Activated CD4-positive, alpha-beta T cell treated with anti-CD3 and anti-CD28 coated beads, Interleukin-2, amount 50 U/mL, for 16 hours (primary cell): ENCODE measurements at places on chromosomes 3 and 15.

- DNase-seq: no peak
These were observed 77.1 kb upstream of the PRR23E start for GRCh38 chr3:127115691-127116351.

GRCh38 chr3:57586778-57587177 is 10.4 kb downstream of the ARF4 start:
- DNase-seq: peak; percentile 31

DNA sequence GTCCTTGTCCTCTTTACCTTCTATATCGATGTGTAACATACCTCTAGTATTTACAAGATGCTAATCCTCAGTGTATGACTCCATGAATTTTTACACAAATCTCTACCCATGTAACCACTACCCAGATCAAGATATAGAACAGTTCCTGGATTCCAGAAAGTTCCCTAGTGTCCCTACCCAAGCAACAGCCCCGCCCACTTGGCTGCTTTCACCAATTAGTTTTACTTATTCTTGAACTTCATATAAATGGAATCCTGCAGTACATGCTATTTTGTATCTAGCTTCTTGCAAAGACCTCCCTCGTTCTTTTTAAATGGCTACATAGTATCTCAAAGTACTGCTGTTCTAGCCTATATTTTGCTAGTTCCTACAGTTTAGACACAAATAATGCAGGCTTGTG is 33.0 kb downstream of the CD276 start:
- no peak for DNase-seq

GRCh38 chr15:25797035-25797434 is 66.1 kb downstream of the ATP10A start:
- no peak for DNase-seq

DNA sequence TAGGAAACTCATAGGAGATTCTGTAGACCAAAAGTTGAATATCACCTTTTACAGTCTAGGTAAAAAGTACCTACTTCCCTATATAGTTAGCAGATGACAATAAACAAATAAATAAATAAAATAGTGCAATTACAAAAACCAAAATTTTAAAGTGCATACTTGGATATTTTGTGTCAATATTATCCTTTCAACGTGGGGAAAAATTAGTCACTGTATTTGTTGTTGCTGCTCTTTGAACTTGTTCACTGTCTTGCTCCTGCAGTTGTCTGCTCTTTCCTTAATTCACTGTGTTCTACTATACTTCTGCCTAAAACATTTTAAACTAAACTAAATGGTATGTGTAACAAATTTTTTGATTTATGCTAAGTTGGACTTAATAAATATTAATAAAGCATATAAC is 889.0 kb downstream of the ROBO1 start:
- no peak for DNase-seq

- DNase-seq: no peak
These were observed 58.9 kb downstream of the MYO1E start for GRCh38 chr15:59313641-59314332.

- no peak for DNase-seq
These were observed 29.0 kb downstream of the MAP6D1 start for GRCh38 chr3:183796372-183796771.

DNA sequence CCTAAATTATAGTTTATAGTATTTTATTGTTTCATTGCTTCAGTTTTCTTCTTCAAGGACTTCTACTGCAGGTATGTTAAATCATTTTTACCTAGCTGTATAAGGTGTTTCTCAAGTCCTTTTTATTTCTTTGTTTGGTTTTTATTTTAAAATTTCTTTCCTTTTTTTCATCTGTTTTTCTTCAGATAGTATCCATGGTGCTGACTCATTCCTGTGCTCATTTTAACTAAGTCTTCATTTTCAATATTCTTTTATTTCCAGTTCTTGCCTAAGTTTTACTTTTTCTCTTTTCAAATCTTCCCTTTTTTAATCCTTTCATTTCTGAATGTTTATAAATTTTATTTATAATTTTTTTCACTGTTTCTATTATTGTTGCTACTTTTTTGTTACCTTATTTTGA is 42.3 kb upstream of the STIMATE start:
- DNase-seq: no peak

GRCh38 chr3:50617096-50617791 is at the start of gene MAPKAPK3:
Gene MAPKAPK3, plus strand, starts transcription at chr3:50617151. Its CDS starts 415 bp downstream, at chr3:50617566.
- no peak for DNase-seq

GRCh38 chr3:64111083-64111482 is 87.8 kb upstream of the PSMD6 start:
- DNase-seq: no peak

DNA sequence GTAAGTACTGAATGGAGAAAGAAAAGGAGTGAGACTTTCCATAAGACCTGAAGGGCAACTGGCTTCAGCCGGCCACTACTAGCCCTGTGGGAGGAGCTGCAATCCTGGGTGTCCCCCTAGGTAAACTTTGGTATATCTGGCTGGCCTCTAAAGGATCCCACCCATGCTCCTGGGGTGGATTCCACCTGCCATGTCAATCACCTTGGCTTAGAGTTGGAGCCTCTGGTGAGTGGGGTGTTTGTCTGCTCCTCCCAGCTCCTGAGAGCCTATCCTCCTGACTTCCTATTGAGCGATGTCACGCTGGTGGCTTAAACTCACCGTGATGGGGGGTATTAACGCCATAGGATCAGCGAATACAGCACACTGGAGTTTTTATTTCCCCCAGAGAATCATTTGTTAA is 2.6 kb downstream of the SPTBN5 start:
- no peak for DNase-seq

- no peak for DNase-seq
These were observed 38.2 kb downstream of the PCSK6 start for GRCh38 chr15:101451266-101451799.

- no peak for DNase-seq
These were observed 159.7 kb upstream of the ARHGEF26 start for GRCh38 chr3:153961494-153961893.

DNA sequence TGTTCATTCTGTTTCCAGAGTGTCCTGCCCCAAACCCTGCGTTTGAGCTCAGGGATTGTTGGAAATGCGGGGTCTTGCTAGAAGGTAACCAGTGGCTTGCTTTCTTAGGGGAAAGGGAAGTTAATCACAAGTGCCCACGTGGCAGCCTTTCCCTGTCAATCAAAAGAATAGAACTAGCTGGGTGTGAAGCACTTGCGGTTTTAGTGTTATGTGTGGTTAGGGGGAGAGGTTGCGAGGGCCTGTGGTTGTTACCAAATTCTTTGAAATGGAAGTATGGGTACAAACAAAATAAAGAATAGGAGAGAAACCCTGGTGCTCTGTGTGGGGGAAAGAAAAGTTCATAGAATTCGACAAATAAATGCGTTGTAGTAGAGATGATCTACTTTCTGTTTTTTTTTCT is 67.6 kb downstream of the FNDC3B start:
- peak; percentile 88 for DNase-seq

GRCh38 chr3:113620091-113620490 is 76.4 kb downstream of the USF3 start:
- DNase-seq: no peak

DNA sequence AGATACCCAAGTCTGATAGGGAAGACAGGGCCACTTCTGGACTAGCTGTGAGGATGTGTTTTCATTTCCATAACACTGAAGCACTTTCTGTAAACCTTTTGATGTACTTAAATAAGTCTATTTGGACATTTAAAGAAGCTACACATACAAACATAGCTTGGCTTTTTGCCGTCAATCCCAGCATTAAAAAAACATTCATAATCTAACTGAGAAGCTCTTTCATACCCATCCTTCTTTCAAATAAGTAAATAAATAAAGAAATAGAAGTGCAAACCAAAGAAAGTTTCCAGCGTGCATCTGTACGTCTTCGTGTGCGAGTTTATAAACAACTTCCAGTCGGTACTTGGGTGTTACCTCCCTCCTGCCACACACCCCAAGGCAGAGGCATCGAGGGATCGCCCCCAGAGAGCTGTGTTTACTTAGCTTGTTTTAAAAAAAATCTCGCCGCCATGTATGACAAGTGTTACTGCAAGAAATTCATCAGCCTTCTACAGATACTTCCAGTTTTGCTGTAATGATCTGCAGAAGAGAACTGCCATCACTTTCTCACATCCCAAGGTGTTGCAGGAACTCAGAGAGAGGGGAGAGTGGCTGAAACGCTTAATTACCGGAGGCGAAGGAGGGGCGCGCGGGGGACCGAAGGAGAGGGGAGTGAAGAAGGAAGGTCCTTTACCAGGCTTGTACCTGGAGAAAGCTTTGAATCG is 9.0 kb upstream of the MEIS2 start:
- DNase-seq: no peak

DNA sequence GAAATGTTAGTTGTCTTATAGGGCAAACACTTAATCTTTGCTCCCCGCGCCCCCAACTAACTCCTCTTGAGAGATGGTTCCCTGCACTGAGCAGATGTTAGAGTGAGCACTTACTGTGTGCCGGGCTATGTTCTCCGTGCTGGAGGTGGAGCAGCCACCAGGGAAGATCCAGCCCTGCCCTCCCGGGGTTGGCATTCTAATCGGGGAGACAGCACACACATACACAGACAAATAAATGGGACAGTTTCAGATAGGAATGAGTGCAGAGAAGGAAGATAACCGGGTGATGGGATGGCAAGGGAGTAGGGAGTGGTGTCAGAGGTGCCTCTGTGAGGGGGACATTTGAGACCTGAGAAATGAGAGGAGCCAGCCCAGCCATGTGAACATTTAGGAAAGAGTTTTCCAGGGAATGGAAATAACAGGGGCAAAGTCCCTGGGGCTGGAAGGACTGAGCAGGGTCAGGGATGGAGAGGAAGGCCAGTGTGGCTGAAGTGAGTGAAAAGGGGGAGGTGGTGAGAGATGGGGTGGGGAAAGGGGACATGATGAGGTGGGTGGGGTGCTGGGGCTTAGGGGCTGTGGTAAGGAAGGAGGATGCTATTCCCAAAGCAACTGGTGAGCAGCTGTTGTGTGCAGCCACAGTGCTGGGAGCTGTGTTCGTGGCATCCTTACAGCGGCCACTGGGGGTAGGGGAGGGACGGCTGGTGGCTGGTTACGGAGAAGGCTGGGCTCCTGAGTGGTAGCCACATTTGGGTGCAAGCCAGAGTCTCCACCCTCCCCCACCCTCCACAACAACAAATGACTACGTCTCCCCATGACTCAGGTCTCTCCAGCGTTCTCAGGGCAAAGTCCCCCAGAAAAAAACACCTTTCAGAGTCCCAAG is 15.4 kb upstream of the FGD5 start:
- no peak for DNase-seq

GRCh38 chr3:101999177-101999779 is 150.0 kb downstream of the NFKBIZ start:
- no peak for DNase-seq

GRCh38 chr3:17153209-17153608 is 268.5 kb downstream of the PLCL2 start:
- DNase-seq: no peak

DNA sequence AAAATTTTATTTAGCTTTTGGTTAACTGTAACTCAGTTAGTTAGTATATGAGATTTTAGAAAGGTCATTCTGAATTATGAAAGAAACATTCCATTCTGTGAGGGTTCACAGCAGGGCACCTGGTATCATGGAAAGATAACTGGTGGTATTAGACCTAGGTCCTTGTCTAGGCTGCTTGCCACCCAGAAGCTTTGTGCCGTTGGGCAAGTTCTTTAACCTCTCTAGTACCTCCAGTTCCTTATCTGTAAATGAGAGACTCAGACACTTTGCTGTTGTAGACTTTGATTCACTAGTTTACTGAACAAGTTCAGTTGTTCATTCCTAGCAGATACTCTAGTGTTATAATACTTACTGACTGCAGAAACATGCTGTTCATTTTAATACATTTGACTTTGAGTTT is 25.4 kb downstream of the PDCD6IP start:
- DNase-seq: no peak

GRCh38 chr3:18512007-18512406 is 86.9 kb upstream of the SATB1 start:
- no peak for DNase-seq

DNA sequence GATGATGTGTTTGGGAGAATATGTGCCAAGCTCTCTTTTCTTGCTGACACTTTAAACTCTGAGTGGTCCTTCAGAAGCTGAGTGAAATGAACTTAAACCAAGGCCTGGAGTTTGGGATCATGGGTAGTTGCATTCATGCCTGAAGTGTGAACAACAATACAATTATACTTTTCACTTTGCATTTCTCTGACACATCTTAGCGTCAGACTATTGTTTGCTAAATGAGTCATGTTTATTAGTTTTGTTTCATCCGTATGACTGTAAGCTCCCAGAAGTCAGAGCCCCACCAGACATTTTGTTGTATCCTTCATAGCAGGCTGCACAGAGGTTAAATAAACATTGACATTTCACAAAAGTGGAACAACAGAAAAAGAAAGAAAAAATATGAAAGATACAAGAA is 542.6 kb downstream of the TUSC7 start:
- DNase-seq: no peak

- peak; percentile 43 for DNase-seq
These were observed 104.2 kb downstream of the AGBL1 start for GRCh38 chr15:86183596-86184491.

GRCh38 chr3:179174898-179175297 is 26.7 kb downstream of the PIK3CA start:
- no peak for DNase-seq

DNA sequence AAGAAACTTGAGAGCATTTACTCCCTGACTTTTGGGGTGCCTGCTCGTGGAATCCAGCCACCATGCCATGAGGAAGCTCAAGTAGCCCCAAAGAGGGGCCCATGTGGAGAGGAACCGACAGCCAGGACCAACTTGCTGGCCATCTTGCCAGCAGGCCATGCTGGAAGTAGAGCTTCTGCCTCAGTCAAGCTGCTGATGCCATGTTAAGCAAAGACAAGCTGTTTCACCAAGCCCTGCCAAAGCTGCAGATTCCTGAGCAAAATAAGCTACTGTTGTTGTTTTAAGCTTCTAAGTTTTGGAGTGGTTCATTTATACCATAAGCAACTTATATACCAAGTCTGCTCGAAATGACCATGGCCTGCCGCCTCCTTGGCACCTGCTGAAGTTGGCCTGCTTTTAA is 14.1 kb downstream of the RFTN1 start:
- DNase-seq: no peak

GRCh38 chr15:48992545-48992944 is 28.8 kb upstream of the SHC4 start:
- DNase-seq: no peak

DNA sequence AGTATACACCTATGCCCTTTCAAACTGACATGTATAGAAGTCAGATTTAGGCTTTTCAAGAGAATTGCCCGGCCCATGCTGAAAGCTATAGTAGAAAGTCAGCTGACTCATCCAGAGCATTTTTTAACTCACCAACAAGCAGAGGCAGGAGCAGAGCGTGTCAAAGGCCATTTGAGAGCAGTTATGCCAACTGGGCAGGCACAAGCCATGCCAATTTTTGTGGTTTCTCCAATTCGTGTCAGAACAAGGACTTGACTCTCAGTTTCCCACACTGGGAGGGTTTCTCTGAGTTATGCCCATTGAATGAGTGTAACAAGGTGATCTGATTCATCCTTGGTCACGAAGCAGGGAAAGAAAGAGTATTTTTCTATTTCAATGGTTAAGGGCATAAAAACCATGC is 403.3 kb upstream of the THBS1 start:
- no peak for DNase-seq

GRCh38 chr15:69163141-69163669 is 2.8 kb downstream of the GLCE start:
- no peak for DNase-seq

- DNase-seq: no peak
These were observed 2.2 kb downstream of the TYRO3 start for GRCh38 chr15:41561104-41561776.

- DNase-seq: no peak
These were observed 66.4 kb downstream of the PRTG start for GRCh38 chr15:55676507-55676906.
